ENCODE measurements at places on chromosomes 4 and X. TPM values are rescaled to one million over a fixed set of nuclear protein-coding genes. Genes with fewer than 3 reads are reported as not detected.

ADH7 gene
- not detected for total RNA-seq

GRCh38 chr4:7027913-7028312 is 15.3 kb upstream of the TADA2B start:
- no peak for DNase-seq

DNA sequence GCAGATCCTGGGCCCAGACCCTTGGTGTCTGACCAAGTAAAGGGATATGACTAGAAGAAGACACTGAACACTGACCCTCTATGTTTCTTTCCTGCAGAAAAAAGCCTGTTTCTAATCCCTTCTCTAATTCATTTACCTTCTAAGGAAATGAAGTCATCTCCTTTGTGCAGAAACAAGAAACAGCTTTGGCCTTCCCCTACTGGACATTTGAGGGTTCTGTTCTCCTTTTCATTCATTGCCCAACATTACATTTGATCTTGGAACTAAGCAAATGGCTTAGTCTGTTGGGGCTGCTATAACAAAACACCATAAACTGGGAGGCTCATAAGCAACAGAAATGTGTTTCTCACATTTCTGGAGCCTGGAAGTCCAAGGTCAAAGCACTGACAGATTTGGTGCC is 20.0 kb downstream of the HCCS start:
- no peak for DNase-seq

DNA sequence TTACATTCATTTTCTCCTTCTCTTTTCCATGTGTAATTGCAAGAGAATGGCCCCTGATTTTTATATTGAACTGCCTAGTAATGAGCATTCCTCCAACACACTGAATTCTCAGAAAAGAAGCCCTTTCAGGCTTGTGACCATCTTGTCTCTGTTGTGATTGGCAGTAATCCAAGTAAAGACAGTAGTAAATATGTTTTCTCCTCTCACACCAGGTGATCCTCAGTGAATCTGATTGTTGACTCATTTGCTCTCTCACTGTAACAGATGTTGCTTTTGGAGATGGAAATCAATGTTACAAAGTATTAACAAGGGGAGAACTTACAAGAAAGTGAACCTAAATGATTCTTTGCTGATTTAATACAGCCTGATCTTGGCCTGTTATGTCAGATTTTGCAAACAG is 271.0 kb downstream of the AFF2 start:
- no peak for DNase-seq

DNA sequence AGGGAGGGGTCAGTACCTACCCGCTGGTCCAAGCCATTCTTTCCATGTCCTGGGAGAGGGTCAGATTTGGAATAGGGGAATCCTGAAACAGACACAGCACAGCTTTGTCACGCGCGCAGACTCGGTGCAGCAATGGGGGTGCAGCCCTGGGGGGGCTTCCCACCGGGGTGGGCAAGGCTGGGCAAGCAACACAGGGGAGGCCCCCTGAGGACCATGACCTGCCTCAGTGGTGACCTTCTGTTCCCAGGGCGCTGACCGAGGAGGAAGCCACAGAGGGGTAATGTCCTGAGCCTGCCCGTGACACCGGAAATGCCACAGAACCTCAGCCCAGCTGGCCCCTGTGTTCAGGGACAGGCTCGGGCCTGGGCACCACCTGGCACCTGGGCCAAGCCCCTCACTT is 53.2 kb upstream of the AFAP1 start:
- no peak for DNase-seq

- no peak for DNase-seq
Observed at GRCh38 chrX:104183685-104184084, 17.4 kb downstream of the FAM199X start.

DNA sequence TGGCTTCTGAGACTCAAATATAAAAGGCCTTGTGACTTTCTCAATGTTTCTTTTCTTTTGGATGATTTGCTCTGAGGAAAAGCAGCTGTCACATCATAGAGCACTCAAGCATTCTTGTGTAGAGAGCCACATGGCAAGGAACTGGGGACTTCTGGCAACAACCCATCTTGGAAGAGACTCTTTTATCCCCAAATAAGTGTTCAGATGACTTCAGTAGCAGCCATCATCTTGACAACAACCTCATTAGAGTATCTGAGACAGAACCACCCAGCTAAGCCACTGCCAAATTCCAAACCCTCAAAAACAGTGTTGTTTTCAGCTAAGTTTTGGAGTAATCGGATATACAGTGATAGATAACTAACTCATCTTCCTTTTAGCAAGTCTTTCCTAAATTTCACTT is 1431.7 kb upstream of the IGFBP7 start:
- no peak for DNase-seq

DNA sequence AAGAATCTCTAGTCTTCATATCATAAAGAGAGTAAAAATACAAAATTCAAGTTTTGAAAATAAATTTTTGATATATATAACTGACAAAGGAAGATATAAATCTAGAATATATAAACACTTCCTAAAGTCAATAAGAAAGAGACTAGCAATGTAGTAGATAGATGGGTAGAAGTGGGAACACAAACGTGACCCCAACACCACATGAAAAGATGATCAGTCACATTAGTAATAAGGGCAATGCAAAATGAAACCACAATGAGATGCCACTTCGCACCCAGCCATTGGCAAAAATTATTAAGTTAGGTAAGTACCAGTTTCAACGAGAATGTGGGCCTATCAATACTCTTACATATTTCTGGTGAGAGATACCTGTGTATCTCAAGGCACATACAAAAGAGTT is 106.5 kb downstream of the EGF start:
- no peak for DNase-seq
